ENCODE measurements at places on chromosomes 2 and 18.

DNA sequence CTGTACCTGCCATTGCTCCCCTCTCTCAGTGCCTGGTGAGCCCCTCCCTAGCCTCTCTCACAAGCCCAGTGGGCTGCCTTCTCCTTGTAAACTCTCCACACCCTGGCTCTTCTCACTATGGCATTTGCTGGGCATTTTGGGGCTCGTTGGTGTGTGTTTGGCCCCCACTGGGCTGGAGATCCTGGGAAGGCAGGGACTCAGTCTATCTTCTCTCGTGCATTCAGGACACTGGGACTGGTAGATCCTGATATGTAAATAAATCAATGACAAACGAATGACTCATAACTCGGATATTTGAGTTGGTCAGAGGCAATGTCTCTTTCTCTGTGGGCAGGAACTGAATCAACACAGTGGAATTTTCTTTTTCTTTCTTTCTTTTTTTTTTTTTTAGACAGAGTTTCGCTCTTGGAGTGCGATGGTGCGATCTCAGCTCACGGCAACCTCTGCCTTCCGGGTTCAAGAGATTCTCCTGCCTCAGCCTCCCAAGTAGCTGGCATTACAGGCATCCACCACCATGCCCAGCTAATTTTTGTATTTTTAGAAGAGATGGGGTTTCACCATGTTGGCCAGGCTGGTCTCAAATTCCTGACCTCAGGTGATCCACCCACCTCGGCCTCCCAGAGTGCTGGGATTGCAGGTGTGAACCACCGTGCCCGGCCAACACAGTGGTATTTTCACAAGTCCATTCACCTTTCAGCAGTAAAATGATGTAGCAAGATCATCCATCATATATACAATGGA, 144.6 kb upstream of the SPRED2 start:
- DNase-seq, result no peak

- no peak for DNase-seq
Observed at GRCh38 chr2:217999595-217999959, 3.2 kb downstream of the TNS1 start.

GRCh38 chr2:226694149-226694548, 105.5 kb downstream of the IRS1 start:
- no peak for DNase-seq

- no peak for DNase-seq
Observed at GRCh38 chr2:98508709-98509066, 64.0 kb downstream of the INPP4A start.

DNA sequence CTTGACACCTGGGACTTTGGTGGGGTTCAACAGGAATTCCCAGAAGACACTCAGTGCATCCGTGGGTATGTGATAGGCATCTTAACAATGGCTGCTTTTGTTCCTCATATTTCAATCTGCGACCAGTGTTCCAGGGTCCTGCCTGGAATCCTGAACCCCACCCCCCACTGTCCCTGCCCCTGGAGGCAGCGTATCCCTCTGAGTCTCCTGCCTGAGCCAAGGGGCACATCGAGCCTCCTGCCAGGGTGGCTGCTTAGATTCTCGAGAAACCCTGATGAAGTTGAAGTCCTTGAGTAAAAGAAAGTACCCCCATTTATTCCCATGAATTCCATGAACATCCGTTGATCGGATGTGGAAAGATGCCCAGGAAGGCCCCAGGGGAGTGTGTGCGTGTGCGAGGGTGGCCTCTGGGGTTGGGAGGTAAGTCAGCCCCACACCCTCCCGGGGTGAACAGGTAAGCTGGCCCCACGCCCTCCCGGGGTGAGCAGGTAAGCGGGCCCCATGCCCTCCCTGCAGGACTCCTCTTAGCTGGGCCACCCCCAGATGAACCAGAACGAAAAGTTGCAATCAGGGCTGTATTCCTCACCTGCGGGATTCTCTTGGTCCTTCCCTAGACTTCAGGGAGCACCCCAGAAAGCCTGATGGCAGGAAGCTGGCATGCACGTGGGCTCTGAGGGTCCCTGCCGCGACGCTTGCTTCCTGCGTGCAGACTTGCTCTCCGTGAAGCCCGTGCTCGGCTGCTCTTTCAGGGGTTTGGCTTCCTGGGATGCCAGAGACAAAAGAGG, 253.3 kb downstream of the AGAP1 start:
- DNase-seq, result no peak

GRCh38 chr2:165499131-165499530, 29.6 kb downstream of the CSRNP3 start:
- DNase-seq, result no peak

DNA sequence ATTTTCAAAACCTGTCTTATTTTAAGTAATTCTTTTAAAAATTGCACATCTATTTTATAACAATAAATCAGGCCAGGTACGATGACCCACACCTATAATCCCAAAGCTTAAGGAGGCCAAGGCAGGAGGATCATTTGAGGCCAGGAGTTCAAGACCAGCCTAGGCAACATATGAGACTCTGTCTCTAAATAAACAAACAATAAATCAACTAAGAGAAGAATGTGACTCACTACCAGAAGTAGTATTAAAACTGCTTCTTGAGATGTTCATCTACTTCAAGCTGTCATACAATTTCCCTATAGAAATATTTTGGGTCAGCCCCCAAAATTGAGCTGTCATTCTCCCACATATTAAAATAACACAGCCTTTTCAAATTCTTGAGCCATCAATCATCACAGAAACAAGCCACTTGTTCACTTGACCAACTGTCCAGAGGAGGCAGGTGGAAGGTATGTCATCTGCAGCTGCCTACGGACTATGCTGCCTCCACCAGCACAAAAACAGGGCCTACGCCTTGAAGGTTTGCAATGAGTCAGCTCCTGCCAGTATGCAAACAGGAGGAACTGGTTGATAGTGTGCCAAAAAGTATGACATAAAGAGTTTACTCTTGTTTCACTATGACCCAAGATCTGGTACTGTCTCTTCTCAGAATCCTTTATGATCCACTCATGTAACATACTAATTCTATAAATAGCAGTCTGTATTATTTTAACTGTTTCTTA, 33.6 kb downstream of the KIDINS220 start:
- peak; percentile 64 for DNase-seq

DNA sequence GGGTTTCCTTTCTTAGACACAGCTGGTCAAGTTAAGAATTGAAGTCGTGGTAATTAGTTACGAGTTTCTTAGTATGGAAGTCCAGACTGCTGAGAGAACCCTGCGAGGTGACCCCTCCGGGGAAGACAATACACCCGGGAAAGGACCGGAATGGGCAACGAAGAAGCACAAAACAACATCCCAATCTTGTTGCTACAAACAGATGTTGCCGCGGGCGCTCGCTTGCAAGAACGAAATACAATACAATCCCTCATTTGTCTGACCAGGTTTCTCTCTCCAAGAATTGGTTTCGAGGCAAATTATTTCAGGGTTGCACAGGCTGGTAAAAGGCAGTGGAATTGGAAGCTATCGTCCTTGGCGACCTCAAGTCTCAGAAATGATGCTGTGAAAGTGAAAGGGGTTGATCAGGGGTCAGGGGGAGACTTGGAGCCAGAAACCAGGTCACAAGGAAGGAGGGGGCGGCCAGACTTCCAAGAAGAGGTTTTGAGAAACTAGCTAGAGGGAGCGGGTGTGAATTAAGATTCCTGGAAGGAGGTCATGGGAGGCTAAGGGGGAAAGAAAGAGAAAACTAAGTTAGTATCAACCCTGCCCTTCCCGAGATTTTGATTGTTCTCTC, 401.9 kb downstream of the HRH4 start:
- no peak for DNase-seq

DNA sequence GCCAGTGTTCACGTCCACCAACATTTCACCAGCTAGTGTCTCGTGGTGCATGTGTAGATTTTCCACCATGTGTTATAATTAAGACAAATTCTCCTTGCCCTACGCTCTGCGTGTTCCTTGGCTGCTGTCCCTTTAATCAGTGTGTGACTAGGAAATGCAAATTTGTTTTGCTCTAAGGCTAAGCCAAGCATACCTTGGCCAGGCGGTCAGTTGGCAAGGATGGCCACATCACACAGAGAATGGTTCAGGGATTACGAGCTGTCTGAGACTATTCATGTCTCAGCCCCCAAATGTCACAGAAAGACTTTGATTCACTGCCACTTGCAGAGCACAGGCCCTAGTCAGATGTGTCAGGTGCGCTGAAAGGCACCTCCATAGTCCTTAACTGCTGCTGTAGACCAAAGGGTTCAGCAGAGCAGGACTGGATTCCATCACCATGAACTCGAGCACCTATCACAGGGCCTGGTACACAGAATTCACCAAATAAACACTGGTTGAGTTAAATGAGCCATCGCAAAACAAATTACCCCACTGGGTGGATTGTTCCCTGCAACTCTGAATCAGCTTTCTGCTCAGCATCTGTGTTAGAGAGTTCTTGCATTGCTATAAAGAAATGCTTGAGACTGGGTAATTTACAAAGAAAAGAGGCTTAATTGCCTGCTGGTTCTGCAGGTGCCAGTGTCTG, 128.4 kb downstream of the CABLES1 start:
- DNase-seq, result no peak

GRCh38 chr18:80154293-80154692, 45.2 kb downstream of the ADNP2 start:
- DNase-seq, result no peak

GRCh38 chr2:84858937-84859336, 21.9 kb downstream of the TRABD2A start:
- no peak for DNase-seq

DNA sequence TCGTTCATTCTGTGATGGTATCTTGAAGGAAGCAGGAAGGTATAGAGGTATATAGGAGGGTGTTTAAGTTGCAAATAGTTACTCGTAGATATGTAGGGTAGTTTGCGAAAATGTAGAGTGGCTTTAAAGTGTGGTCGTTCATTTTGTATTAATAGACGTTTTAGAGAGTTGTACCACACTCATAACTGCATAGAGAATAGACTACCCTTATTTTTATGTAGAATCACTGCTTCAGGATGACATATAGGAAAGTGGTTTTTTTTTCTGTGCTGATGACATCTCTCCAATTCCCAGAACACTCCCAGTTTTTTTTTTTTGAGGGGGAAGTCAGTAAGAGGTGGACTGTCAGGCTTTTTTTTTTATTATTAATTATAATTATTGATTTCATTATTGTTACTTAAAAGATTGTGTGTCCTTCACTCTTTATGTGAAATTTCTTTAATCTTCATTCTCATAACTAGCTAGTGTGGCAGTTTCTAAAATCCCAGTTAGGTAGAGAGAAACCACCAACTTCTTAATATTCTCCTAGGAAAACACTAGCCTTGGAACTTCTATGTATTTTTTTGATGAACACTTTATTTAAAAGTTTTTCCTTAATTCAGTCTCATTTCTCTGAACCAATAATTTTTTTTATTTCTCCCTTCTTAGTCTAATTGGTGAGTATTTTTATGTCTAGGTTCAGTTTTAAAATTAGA, 1.5 kb downstream of the ACTR3 start:
- no peak for DNase-seq

DNA sequence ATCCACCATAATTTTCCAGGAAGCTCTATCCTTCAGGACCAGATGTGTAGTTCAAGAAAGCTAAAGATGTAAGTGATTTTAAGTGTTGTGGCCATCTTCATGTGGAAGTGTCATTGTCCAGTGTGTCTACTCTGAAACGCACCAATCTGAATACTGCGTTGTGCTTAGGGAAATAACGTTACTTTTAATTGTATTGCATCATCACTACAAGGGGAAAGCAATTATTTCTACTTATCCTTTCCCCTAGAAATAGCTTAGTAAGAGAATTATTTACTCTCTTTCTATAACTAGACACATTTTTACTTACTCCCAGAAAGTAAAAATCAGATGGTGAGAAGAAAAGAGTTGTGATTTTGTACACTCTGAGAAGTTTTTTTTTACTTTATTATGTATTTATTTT, 102.4 kb upstream of the DLGAP1 start:
- no peak for DNase-seq

DNA sequence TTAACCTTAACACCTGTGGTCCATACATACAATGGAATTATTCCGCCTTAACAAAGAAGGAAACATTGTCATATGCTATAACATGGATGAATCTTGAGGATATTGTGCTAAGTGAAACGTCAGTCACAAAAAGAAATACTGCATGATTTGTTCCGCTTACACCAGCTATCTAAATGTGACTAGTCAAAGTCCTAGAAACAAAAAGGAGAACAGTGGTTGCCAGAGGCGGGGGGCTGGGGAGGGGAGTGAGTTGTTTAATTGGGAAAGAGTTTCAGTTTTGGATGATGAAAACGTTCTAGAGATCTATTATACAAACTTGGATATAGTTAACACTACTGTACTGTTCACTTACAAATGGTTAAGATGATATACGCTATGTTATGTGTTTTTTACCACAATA, 72.0 kb downstream of the SPRED2 start:
- no peak for DNase-seq

GRCh38 chr2:119683713-119684443, 4.9 kb downstream of the TMEM177 start:
- DNase-seq, result no peak

GRCh38 chr2:10222-10875, 36.0 kb downstream of the FAM110C start:
- no peak for DNase-seq

GRCh38 chr2:241852116-241852980, 6.3 kb downstream of the PDCD1 start:
- DNase-seq, result no peak

GRCh38 chr2:191415858-191416257, 170.7 kb downstream of the MYO1B start:
- no peak for DNase-seq

DNA sequence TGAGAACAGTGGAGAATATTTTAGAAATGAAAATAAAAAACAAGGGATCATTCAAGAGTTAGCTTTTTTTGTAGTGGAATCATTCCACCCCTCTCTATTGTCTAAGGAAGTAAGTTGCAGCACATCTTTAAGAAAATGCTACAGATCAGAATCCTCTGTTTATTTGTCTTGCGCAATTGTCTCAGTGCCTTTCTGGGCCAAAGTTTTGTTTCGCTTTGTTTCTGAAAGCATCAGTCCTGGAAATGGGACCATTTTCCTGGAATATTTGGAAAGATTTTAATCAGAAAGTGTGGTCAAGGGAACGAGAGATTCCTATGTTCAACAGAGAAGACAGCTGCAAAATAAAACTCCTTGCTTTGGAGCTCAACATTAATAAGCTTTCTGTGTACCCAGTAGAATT, 74.0 kb downstream of the NRXN1 start:
- DNase-seq, result no peak

- DNase-seq, result no peak
Observed at GRCh38 chr2:219630770-219631405, 3.5 kb downstream of the SLC4A3 start.

DNA sequence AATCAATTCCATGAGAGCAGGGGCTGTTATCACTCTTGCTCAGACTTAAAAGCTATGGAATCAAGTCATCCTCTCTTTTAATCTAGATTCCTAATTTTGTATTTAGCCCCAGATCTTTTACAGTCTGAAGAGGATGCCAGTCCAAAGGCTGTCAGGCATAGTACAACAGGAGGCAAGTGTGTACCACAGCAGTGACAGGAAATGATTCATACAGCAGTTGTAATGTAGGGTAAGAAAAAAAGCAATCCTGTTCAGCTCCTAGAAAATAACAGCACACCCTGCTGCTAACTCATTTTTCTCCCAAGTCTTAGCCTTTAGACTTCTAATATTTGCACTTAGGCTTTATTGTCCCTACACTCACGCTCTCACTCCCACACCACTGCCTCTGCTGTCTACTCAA, 127.8 kb upstream of the SYT4 start:
- no peak for DNase-seq

Measured in GM10248 (cell line).